ENCODE measurements at places on chromosomes 7 and 10.

DNA sequence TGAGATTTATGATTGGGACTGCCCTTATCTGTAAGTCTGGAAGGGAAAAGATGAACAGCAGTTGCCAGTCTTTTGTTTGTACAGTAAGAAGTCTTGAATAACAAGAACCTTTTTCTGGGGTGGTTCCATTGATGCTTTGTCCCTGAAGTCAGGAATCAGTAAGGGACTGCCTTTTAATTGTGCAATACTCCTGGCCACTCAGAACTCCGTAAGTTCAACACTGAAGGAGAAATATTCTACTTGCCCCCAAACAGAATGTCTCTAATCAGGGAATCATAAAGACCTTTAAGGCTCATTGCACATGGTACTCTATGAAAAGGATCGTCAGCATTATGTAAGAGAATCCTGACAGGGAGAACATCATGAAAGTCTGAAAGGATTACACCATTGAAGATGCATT, 361.4 kb downstream of the EXOC4 start:
- DNase-seq, result peak; percentile 10

DNA sequence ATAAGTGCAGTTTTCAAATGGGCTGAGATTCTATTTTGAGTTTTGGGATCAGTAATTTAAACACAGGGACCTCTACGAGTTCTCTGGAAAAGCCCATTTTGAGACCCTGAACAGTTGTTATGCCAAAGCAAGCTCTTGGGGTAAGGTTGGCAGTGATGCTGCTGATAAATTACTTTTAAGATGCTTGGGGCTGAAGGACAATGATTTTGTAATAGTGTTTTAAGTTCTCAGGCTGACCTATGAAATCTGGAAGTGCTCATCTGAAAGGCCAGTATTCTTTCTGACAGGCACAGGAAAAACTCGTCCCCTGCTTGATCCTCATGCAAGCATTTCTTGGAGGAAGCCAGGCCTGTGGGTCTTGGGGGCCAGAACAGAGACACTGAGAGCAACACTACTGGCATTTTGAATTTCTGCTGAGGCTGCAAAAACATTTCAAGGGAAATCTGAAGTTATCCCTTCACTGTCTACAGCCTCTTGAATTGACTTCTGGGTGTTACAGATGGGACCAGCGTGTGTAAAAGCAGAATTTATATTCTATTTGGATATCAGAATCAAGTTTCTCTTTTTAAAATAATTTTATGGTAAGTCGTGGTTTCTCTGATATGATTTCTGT, 79.7 kb downstream of the AUTS2 start:
- DNase-seq, result no peak

DNA sequence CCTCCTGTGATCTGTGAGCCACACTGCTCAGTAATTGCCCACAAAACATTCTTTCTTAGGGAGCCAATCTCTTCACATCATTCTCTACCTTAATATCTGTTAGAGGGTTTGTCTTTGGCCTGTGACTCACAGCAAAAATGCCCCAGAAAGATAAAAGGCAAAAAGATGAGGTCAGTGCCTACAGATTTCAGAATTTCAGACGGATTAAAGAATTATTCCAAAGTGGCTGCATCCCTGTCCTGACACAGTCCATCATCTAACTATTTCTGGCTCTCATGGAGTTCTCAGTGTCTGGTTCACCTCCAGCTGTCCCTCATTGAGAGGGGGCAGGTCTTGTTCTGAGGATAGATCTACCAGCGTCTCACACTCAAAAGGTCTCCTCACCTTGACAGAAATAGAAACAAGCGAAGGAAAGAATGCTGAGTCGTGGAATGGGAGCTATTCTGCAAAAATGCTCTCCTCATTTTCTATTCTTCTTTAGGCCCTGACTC, 138.5 kb upstream of the AOAH start:
- DNase-seq, result peak; percentile 82

DNA sequence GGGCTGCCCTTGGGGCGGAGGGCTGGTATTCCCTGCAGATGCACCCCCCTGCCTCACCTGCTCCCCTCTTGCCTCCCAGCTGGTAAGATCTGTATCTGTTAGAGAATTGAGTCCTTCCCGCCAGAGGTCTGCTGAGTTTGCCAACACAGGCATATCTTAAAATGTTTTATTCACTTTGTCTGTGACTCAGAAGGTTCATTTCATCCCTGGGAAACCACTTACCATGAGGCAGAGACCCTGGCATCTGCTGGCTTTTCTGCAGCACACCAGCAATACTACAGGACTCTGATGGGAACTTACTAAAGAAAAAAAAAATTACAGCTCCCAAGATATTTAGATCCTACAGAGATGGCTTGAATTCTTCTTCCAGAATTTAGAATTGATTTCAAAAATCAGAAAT, 131.3 kb downstream of the PLPP4 start:
- no peak for DNase-seq

GRCh38 chr10:59623133-59624121, 86.2 kb downstream of the SLC16A9 start:
- peak; percentile 32 for DNase-seq

- no peak for DNase-seq
Observed at GRCh38 chr10:110577056-110577455, 9.6 kb downstream of the SMC3 start.

DNA sequence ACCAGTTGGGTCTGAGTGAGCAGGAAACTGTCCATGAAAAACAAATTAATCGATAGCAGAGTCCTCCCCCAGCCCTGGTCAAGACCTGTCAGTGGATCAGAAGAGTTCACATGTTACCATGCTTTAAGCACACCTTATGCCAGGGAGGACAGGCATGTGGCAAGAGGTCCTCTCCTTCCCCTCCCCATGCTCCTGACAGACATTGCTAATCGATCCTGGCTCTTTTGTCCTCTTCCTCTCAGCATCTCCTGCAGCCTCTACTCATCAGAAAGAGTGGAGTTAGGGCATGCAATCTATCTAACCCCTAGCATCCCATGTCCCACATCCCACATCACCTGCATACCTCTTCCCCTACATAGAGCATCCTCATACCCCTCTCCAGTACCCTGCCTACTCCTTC, 117.1 kb upstream of the TCF7L2 start:
- no peak for DNase-seq

GRCh38 chr10:80945264-80945880, 407.7 kb downstream of the SH2D4B start:
- no peak for DNase-seq

DNA sequence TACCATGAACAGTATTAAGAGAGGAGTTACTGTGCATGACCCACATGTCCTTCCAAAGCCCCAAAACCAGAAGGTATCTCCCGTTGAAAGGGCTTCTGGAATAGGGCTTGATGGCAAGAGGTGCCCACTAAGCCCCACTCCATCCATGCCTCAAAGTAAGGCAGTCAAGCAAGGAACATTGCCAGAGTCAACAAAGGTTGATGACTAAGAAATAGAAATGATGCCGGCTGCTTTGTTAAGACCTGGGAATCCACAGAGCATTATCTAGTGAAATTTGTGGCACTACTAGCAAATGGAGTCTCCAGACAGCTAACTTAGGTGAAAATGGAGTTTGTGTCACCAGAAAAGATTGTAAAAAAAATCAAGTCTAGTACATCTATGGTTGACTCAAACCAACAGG, 6.2 kb downstream of the SFR1 start:
- no peak for DNase-seq

GRCh38 chr7:88638583-88638982, 120.9 kb upstream of the ZNF804B start:
- no peak for DNase-seq

GRCh38 chr7:80216996-80217842, 82.6 kb downstream of the GNAI1 start:
- DNase-seq, result peak; percentile 22

- DNase-seq, result no peak
Observed at GRCh38 chr7:30323006-30323355, 38.6 kb downstream of the ZNRF2 start.

GRCh38 chr7:152383341-152384234, 52.2 kb downstream of the KMT2C start:
- DNase-seq, result no peak

DNA sequence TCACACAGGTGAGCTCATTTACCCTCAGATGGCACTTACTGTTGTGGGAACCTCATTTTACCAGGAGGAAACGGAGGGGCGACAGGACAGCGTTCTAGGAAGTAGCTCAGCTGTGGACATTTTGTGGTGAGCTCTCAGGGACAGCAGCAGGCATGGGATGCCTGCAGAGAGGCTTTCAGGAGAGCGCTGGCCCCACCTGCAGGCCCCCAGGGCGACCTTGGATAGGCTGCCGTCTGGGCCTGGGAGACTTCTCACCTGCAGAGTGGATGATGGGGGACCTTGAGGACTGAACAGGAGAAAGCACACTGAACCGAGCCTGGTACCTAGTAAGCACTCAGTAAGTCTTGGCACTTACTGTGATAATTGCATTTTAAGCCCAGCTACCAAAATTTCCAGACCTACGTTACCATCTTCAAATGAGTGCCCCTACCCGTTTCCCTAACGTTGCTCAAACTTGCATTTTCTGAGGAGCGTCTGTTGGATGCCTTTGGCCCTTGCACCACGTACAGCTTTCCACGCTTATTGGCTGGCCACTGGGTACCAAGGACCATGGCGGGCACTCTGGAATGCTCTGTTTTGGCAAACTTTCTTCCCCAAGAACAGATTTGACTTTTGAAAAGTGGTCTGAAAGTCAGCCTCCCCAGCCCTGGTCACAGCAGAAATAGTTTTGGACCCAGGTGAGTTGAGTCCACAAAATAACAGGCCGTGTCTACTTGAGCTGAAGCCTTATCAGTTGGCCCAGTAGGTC, 223.4 kb downstream of the EBF3 start:
- DNase-seq, result no peak

- DNase-seq, result no peak
Observed at GRCh38 chr10:111347386-111348013, 270.7 kb downstream of the ADRA2A start.

- no peak for DNase-seq
Observed at GRCh38 chr7:15515252-15515651, 46.6 kb downstream of the AGMO start.

DNA sequence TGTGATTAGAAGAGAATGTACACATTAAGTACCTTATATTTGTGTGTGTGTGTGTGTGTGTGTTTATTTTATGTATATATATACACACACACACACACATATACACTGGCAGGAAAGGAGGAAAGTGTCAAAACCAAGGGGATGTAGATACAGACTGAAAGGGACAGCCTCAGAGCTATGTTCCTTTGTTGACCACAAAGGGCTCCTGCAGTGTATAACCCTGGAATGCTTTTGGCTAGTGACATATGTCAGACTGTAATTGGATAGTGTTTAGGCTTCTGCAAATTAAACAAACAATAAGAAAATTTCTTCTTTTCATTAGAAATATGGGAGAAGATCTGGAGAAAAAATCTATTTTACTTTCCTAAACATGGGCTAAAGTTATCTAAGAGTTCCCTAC, 15.9 kb downstream of the GBF1 start:
- DNase-seq, result peak; percentile 64

GRCh38 chr7:130955565-130955919, 221.5 kb upstream of the KLF14 start:
- no peak for DNase-seq

DNA sequence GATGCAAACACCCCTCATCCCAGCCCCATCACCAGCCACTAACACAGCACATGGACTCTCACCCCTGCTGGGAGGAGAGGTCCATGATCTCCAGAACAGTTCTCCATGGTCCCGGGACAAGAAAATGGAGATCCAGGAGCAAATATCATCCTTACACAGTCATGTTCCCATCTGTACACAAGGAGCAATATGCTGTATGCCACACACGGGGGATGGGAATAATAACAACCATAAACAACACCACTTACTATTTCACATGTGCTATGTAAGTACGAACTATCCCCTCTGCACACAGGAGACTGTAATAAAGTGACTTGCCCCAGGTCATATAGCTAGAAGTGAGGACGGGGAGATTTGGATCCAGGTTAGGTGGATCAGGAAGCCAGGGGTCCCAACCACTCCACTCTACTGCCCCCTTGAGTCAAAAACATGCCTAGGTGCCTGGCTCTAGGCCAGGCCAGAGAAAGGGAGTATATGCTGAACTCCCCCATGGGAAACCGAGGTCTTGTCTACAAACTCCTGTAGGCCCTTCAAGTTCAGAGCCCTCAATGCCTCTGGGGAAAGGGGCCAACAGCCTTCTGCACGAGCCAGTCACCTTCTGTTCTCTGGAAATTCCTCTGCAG, 34.1 kb downstream of the LRRC20 start:
- DNase-seq, result peak; percentile 65

DNA sequence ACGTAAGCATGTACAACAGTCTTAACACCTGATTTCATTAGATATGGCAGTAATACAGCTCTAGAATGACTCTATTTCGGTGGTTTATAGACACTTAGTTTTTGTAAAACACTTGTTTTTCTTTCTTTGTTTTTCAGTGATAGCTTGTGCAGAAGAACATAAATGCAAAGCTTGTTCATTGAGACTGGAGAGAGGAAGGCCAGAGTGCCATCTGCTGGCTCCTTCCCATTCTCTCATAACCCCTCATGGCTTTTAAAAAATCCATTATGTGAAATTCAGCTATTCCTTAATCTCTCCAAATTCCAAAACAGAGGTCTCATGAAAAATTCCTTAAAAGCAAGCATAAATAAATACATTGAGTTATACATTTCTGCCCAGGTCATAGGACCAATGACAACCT, 76.3 kb downstream of the CACNB2 start:
- DNase-seq, result no peak

GRCh38 chr10:117311261-117311660, 64.0 kb downstream of the PDZD8 start:
- DNase-seq, result no peak

DNA sequence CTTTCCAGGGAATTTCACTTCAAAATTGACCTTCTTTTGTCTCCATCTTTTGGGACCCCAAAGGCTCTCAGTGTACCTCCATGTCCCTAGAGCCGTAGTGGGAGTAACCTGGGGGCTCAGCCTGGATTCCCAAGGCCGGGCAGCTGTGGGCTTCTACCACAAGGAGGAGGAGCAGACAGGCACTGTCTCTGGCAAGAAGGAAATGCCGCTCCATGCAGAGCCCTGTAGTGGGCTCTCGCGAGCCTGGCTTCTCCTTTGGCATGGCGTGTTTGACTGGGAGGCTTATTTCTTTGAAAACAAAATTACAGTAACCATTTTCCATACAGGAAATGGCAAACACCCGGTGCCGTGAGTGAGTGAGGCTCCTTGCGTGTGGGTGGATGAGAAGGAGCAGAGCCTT, 76.8 kb upstream of the FAM180A start:
- no peak for DNase-seq

- DNase-seq, result no peak
Observed at GRCh38 chr7:142569851-142570250, 179.4 kb upstream of the PRSS1 start.

GRCh38 chr10:96842896-96843723, 11.0 kb downstream of the LCOR start:
- no peak for DNase-seq

DNA sequence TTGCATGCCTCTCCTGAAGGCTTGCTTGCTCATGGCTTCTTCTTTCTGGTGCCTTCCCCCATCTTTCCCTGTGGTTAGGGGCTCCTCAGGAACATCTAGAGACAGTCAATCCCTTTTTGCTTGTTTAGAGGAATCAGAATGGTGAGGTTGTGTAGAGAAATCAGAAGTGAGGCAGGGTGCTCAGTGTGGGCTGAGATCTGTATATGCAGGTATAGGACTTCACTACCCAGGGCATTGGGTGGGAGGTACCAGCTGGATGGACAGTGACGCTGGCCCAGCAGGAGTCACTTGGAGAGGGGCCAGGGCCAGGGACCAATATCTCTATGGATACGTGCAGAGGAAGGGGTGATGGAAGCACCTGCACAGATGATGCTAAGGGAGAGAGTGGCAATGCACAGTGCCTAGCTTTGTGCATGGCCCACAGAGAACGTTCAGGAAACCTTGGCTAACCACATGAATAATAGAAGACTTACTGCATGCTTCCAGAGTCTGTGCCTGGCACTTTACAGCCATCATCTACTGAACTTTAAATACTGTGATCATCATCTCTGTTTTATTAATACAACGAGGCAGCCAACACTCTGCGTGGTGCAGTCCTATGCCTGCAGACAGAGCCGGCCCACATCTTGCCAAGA, 255.2 kb downstream of the ABCA13 start:
- DNase-seq, result no peak

Data from NCI-H69 (cell line).